ENCODE measurements at places on chromosomes 11 and 22.

DNA sequence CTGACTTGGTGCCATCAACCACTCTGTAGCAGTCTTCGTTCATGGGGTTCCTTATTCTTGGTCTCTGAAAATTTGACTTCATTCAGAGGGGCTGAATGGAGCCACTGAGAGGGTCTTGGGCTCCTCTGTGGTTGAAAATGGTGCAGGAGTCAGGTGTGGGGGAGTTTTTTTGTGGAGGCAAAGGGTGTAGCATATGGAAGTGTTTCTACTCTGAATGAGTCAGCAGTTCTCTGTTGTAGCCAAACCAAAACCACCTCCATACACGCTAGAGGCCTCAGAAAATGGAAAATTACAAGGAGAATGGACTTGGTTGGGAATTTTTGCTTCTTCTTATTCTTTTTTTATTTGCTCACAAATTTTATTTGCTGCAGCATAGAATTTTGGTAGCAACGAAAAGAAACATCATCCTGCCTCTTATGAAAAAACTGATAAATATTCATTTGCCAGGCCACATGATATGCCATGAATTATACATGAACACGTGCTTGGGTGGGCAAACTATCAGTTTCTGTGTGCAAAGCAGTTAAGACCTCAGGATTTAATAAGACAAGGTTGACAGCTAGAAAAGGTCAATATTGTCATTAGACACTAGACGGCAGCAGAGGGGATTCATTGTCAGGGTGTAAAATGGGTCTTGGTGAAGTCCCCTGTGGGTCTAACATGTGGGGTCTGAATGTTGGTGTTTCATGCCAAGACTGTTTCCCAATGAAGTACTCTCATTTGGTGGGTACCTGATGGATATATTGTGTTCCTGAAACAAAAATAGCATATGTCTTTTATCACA, 111.7 kb downstream of the MYO18B start:
- no peak for DNase-seq

DNA sequence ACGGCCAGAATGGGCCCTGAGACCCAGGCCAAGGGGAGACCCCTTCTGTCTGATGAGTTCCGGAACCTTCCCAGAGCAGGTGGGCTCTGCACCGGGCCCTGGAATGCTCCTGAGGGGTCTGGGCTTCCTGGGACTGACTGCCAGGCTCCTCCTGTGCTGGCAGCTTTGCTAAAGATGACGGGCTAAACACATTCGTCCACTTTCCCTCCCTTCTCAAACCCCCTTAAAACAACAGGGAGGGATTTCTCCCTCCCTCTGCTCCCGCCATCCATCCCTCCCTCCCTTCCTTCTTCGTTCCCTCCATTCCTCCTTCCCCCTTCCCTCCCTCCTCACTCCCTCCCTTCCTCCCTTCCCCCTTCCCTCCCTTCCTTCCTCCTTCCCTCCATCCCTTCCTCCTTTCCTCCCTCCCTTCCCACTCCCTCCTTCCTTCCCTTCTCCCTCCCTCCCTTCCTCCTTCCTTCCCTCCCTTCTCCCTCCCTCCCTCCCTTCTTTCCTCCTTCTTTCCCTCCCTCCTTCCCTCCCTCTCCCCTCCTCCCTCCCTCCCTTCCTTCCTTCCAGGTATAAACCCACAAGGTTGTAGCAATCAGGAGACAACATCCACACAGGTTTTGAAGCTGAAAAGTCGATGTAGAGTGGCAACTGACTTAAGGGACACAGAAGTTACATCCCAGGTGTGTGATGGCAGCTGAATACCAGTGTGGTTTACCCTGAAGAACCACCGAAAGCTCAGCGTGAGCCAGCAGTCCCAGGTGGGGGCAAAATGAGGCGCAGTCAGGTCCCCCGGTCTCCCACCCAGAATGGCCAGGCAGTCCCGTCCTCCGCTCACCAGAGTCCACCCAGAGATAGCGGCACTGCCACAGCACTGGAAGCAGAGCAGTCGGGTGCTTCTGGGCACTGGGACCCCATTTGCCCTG, 18.8 kb upstream of the MGAT3 start:
- DNase-seq = no peak

DNA sequence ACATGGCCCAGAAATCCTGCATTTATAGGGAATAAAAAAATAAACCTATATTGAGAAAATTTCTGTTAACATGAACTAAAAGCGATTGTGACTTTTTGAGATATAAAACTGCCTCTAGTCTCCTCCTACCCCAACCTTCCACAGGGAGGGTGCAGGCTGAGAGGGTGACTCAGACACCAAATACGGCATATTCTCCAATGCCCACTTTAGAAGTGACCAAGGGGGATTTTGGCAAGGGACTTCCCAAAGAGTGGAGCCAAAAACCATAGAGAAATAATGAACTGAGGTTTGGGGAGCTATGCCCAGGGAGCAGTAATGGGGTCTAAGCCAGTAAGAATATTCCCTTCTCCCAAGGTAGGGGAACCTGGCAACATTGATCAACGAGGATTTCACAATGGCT, 124.9 kb upstream of the ZC3H12C start:
- DNase-seq = no peak

- DNase-seq = no peak
Observed at GRCh38 chr22:39806109-39806508, 87.5 kb downstream of the ENTHD1 start.

DNA sequence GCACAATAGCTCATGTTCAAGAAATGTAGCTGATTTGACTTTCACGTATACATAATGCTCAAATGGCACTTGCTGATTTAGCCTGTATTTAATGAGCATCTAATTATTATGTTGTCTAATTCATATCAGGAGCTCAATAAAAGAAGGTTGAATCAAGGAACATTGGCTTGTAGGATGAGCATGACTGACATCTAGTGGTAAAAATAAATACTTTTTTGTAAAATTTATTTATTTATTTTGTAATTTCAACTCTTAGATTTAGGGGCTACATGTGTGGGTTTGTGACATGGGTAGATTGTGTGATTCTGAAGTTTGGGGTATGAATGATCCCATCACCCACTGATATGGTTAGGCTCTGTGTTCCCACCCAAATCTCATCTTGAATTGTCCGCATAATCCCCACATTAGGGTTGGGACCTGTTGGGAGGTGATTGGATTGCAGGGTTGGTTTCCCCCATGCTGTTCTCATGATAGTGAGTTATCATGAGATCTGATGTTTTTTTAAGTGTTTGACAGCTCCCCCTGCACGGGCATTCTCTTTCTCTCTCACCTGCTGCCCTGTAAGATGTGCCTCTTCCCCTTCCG, 1.7 kb upstream of the OR52E5 start:
- no peak for DNase-seq

GRCh38 chr11:15742626-15743519, 613.5 kb downstream of the SOX6 start:
- no peak for DNase-seq

DNA sequence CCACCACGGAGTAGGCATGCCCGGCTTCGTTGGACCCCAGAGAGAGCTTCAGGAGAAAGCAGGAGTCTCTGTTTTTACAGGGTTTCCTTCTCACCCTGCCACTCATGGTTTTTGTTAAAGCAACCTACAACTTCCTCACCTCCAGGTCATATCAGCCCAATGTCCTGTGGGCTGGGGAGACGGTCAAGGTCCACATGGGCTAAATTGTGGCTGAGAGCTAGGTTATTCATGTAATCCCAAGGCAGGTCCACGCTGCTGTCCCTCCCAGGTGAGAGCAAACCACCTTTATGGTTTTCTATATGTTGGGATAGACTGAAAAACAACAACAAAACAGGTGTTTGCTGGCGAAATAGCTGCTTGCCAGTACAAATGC, 19.5 kb downstream of the TSPAN32 start:
- no peak for DNase-seq

GRCh38 chr11:84022201-84022600, 736.0 kb upstream of the CCDC90B start:
- no peak for DNase-seq

DNA sequence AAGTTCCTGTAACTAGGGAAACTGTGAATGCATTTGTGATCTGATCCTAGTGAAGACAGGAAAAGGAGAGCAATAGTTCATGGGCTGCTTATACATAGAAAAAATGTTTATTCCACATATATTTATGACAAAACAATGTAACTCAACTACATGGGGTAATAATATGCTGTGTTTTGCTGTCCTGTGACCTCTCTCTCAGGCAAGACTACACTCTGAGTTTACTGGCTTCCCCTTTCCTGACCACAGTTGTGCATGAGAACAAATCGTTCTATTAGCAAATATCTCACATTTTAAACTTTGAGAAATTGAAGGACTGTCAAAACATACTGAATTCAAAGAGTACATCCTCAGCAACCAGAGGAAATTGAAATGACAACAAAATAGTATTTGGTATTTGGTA, 161.9 kb upstream of the TRPC6 start:
- no peak for DNase-seq

DNA sequence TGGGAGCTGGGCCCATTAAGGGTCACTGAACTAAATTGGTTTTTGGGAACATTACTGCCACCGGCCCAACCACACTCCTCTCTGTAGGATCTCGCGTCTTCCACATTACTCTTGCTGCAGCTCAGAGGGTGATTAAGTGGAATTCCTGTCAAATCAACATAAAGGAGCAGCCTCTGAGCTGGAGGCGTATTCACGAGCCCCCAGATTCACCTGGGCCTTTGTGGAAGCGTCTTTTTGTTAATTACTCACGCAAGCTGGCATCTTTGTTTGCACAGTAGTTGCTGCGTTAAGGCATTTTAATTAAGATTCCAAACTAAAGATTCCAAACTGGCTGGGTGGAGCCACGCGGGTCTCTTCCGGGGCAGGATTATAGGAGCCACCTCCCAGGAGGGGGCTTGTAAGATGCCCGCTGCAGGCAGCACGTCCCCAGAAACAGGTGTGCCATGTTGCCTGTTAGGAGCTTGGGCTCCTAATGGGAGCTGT, 21.5 kb upstream of the RFPL3 start:
- DNase-seq = peak; percentile 1

DNA sequence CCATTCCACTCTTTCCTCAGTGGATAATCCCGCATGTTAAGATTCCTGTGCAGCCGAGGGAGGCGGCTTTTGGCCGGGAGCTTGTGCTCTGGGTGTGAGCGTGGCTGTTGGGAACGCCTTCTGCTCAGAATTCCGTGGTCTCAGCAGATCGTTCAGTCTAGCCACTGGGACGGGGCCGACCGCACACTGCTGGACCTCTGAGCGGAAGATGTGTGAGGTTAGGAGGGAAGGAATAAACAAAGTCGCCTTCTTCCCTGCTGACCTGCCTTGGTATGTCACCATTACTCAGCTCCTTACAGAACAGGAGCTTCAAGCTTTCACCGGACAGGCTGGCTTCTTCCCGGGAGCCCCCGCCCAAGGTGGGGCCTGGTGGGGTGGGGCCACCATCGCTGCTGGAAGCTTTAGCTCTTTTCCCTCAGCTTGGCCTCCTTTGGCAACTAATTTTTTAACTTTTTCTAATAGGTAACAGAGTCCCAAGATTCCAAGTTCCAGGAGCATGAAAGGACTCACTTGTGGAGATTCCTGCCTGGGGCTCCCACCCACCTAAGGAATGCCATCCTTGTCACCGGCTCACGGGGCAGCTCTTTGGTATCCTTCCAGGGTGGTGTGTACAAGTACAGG, 22.5 kb upstream of the SEPTIN5 start:
- DNase-seq = no peak

Measured in CD8-positive, alpha-beta T cell (primary cell).